Stimulated activated CD4-positive, alpha-beta T cell treated with anti-CD3 and anti-CD28 coated beads, Interleukin-4, amount 100 ng/mL, for 1 hour (primary cell): ENCODE measurements at places on chromosomes 5 and 9.

DNA sequence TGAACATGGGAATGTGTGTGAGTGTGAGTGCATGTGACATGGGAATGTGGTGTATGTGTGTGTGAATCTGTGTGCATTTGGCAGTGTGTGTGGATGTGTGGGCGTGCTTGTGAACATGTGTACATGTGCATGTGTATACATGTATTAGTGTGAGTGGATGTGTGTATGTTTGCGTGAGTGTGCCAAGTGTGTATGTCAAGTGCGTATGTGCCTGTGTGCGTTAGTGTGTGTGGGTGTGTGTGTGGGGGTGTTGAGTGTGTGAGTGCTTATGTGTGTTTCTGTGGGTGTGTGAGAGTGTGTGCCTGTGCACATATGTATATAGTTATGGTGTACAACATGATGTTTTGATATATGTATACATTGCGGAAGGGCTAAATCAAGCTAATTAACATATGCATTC lies 244.3 kb downstream of the GADD45G start:
- DNase-seq: no peak

DNA sequence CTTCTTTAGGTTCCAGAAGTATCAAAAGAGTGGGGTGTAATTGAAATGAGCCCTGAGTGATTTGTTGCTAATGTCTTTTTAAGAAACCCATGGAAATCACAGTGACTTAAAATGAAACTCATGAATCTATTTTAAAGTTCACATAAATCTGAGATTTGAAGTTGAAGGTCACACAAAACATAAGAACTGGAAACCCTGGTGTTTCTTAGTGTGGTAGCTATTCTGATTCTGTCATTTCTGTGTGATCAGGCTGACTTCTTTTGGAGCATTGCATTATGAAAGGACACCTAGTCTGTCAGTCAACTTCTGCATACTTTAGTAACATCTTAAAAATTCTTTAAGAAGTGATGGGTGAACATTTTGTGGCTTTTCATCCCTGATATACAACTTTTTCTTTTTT lies 448.8 kb downstream of the TLE4 start:
- no peak for DNase-seq

- DNase-seq: no peak
Observed at GRCh38 chr5:36417668-36418067, 116.0 kb upstream of the RANBP3L start.

- DNase-seq: no peak
Observed at GRCh38 chr5:167406513-167406912, 884.9 kb upstream of the WWC1 start.

DNA sequence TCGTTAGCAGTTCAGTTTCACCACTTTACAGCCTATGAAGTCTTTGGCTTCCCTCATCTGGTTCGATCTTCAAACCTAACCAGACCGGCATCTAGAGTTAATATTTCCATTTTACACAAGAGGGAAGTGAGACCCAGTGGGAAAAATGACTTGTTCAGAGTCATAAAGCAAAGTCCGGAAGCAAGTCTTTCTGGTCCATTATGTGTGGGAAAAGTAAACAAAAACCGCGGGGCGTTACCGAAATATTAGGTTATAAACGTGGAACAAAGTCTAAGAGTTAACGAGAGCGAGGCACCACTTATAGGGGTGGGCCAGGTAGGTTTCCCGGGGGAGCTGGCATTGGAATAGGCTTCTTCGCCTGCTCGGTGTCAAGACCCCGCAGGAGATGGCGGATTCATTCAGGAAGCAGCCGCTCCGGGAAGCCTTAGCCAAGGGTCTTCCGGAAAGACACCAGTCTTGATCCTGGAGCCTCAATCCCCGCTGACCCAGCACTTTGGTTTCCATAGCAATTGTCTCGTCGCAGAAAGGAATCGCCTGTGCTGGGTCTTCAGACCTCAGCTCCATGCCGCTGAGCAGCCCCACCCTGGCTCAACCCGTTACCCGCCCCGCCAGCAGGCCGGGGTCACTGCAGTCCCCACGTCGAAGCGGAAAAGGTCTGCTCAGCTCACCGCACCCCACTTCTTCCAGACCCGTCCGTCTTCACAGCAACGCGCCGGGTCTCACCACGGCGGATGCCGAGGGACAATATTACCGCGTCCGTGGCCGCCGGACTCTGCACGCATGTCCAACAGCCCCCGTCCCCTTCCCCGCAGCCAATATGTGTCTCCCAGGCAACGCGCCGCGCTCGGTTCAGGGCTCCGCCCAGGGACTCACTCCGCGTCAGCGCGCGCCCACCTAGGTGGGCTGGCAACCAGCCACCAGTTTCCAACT lies at the start of gene C5orf52:
Gene C5orf52 (plus strand): TSS at position 872 of the 930 bp plus-strand sequence. CDS start 82 bp downstream, outside the sequence.
- DNase-seq: peak; percentile 24

- no peak for DNase-seq
Observed at GRCh38 chr9:132582786-132583583, 579 bp downstream of the BARHL1 start.
